Heart left ventricle (tissue), 16 donors: ENCODE measurements at places on chromosomes 7 and 10.
A peak's percentile ranks its signal among the peaks of the same experiment; 100 is the strongest.

- DNase-seq: peak; percentile 80
Measured at GRCh38 chr7:89232-90019, 102.9 kb upstream of the FAM20C start.

GRCh38 chr10:109978481-109978880, 29.3 kb upstream of the ADD3 start:
- DNase-seq: peak; percentile 34

DNA sequence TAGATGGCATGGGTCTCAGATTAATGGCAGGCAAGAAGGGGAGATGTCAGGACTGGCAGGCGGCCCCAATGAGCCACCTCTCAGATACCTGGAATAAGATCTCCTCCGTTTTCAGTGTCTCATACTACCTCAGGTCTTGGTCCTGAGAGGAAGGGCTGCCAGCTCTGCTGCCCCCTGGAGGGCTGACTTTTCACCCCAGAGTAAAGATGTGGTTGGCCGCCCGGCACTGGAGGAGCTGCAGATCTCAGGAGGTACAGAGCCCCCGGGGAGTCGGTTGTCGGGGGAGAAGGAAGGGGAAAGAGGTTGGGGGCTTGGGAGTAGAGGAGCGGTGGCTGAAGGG, 642 bp upstream of the COL13A1 start:
- DNase-seq: peak; percentile 50

GRCh38 chr7:31068006-31068675, 16.0 kb downstream of the ADCYAP1R1 start:
- no peak for DNase-seq

GRCh38 chr10:109952526-109952925, 29.2 kb upstream of the XPNPEP1 start:
- DNase-seq: no peak

DNA sequence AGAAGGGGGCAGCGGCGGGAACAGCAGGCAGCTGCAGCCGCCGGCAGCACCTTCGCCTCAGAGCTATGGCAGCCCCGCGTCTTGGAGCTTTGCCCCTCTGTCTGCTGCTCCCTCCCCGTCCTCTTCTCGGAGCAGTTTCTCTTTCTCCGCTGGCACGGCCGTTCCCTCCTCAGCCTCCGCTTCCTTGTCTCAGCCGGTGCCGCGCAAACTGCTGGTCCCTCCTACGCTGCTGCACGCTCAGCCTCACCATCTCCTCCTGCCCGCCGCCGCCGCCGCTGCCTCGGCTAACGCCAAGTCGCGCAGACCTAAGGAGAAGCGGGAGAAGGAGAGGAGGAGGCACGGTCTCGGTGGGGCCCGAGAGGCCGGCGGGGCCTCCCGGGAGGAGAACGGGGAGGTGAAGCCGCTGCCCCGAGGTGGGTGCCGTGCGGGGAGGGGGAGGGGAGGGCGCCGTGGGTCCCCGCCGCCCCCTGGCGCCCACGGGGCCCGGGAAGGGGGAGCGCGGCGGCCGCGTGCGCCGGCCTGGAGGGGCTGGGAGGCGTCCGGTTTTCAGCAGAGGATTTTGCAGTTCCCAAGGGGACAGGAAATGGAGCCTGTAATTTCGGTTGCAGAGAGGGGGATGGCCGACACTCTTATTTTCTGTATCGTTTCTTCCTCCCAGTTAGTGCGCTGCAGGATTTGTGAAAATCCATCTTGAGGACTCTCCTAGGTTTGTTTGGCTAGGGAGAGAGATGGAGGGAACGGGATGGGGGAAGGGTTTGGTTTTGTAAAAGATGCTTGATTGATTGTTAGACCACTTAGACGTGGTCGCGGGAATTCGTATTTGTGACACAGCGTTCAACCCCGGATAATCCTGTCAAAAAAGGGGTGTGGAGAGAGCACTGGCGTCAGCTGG, 630 bp downstream of the RSBN1L start:
- DNase-seq: peak; percentile 81

DNA sequence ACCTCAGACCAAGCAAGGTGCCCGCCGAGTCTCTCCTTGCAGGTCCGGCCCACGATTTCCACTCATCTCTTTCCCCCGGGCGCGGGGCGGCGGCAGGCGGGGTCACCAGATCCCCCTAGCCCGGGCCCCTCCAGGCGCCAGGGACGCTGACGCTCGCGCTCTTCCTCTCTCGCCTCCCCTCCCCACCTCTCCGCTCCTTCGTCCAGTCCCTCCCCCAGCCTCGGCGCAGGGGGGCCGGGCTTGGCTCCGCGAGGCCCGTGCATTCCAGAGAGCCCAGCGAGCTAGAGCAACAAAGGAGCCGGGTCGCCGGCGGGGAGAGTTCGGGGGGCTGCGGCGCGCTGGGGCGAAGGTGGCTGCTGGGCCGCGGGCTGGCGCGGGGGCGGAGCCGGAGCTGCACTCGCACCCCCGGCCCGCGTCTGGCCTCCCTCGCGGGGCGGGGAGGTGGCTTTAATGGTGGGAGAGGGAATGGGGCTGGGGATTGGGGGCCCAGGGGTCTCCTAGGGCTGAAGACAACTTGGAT, at the start of gene SMO:
Gene SMO (plus strand): TSS at position 262 of the 520 bp plus-strand sequence. CDS start 519 bp downstream, outside the sequence.
- DNase-seq: peak; percentile 41

- DNase-seq: no peak
Measured at GRCh38 chr10:75717126-75717916, 285.9 kb downstream of the LRMDA start.
